Fibroblast of skin of scalp (primary cell): ENCODE measurements at places on chromosomes 12 and 14.

- DNase-seq = peak; percentile 50
Observed at GRCh38 chr12:75831402-75831801, 200.2 kb downstream of the PHLDA1 start.

GRCh38 chr12:27013611-27014084, 536 bp downstream of the TM7SF3 start:
- peak; percentile 7 for DNase-seq

DNA sequence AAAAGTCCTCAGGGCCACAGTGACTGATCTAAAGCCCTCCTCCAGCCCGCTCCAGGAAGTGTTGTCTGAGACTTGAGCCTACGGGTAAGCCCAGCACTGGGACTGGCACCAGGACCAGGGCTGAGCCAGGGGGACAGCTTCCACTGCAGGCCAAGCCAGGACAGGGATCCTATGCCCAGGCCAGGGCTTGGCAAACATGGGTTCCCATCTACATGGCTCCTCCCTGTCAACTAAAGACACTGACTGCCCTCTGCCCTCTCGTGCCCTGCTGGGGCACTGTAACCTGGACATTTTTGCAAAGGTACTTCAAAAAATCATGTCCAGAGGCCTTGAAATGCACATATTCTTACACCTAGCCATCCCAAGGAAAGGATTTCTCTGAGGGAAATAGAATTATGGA, 88.0 kb downstream of the VWF start:
- DNase-seq = no peak

- DNase-seq = no peak
Observed at GRCh38 chr12:54941659-54942058, 42.9 kb downstream of the TESPA1 start.

GRCh38 chr12:67482751-67483661, 165.5 kb upstream of the DYRK2 start:
- DNase-seq = peak; percentile 70

GRCh38 chr12:113805673-113806072, 160.5 kb downstream of the RBM19 start:
- no peak for DNase-seq

DNA sequence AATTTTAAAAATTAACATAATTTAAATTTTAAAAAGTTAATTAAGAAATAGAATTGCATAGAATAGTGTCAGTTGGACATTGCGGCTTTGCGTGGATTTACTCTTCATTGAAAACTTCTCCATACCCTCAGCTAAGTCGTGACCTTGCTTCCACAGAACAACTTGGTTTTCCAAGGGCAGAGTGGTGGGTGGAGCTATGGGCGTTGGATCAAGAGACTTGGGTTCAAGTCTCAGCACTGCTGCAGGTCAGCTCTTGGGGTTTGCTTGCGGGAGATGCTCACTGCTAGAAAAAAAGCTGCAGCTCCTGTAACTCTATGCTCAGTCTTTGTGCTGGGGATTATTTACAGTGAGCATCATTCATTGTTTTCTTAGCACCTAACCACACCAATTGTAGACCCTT, 133.7 kb downstream of the PRIMA1 start:
- no peak for DNase-seq

DNA sequence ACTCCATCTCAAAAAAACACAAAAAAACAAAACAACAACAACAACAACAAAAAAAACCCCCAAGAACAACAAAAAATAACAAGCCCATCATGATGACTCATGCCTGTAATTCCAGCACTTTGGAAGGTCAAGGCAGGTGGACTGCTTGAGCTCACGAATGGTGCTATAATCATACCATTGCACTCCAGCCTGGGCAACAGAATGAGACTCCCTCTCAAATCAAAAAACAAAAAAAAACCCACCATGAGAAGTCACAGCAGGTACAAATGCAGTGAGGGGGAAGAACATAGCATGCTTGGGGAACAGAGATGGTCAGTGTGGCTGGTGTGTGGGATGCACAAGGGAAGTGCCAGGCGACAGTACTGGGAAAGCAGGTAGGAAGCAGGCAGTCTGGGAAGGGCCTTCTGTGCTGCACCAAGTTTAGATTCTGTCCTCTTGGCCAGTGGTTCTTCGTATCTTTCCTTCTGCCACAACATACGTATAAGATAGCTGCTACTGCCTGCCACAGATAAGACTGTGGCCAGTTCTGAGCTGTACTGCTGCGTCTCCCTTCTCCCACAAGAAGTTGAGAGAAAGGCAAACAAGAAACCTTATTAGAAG, 28.0 kb downstream of the ATG14 start:
- DNase-seq = no peak

DNA sequence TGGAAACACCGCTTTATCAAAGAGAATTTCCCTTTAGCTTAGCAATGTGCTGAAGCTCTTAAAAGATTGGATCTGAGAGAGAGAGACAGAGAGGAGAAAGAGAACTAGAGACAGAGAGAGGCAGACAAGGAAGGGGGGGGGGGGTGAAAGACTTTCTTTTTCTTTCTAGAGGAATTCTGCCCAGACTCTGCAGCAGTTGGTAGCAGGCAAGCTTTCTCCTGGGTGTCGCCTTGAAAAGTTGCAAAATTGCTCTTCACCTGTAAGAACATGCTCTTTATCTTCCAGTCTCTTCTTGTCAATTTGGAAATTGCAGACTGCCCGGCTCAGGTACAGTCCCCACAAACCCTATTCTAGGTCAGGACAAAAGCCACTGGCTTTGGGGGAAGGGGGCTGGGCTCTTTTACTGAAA, 2.9 kb upstream of the OTX2 start:
- no peak for DNase-seq

DNA sequence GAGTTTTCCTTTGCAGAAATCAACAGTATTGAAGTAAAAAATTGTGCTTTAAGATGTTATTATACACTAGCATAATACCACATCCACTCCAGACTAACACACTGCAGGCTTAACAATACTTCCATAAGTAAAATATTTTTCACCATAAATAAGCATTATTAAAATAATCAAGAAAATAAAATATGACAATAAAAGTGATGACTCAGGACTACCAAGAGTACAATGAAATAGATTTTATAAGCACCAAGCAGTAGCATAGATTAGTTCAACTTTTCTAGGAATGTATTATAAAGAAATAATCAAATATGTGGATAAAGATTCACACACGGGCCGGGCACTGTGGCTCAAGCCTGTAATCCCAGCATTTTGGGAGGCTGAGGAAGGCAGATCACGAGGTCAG, 40.4 kb upstream of the MTHFD1 start:
- DNase-seq = no peak

- no peak for DNase-seq
Observed at GRCh38 chr12:57460468-57460784, 841 bp downstream of the GLI1 start.

- DNase-seq = no peak
Observed at GRCh38 chr12:119208626-119209061, 29.9 kb downstream of the HSPB8 start.
